GM06990 (cell line): ENCODE measurements at places on chromosomes 3 and 15.

- DNase-seq = no peak
These were observed 583.1 kb upstream of the CFAP20DC start for GRCh38 chr3:59632760-59633573.

- no peak for DNase-seq
These were observed 13.7 kb downstream of the PLEKHO2 start for GRCh38 chr15:64855205-64855975.

- no peak for DNase-seq
These were observed 61.9 kb upstream of the BNC1 start for GRCh38 chr15:83346342-83346741.

- DNase-seq = no peak
These were observed 23.2 kb downstream of the CYFIP1 start for GRCh38 chr15:22956978-22957260.

- no peak for DNase-seq
These were observed 174.3 kb downstream of the KLF13 start for GRCh38 chr15:31500766-31501449.

DNA sequence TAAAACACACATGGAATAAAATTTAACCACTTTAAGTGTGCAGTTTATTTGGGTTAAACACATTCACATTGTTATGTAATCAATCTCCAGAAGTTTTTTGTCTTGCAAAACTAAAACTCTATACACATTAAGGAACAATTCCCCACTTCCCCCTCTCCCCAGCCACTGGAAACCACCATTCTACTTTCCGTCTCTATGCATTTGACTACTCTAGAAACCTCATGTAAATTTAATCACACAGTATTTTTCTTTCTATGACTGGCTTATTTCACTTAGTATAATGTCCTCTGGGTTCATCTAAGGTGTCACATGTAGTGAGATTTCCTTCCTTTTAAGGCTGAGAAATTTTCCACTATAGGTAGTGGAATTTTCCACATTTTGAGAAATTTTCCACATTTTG lies 568.7 kb upstream of the UBE2E2 start:
- no peak for DNase-seq

DNA sequence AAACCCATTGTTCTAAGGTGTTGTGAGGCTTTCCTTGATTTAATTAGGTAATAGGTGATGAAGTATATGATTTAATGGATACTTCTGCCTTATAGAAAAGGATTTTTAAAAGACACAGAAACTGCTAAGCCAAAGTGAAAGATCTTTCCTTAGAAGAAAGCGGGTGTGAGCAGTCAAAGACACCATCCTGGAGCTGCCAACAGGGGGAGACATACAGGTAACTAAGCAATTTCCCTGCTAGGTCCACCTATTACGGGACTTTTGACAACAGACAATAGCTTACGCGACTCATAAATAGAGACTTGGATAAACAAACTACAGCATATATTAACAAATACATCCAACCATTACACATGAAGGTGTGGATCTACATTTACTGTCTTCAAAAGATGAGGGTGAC lies 669.5 kb downstream of the SQOR start:
- no peak for DNase-seq
